Activated naive CD4-positive, alpha-beta T cell treated with anti-CD3 and anti-CD28 coated beads, Interleukin-2, amount 50 U/mL, for 16 hours (primary cell): ENCODE measurements at places on chromosomes 6 and 20.

DNA sequence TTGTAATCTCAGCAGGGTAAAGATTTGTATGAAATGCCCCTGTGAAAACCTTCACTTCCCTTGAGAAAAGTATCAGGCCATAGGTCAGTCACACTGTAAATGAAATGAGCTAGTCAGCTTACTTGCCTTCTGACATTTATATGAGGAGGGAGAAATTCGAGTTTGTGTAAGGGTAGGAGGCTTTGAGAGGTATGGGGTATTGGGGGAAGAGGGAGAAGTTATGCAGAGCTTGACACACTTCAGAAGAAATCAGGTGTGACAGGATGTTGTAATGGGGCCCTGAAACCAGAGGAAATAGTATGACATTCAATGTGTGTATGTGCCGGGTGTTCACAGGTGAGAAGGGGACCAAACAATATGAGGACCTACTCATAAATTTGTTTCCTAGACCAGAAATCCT is 64.2 kb upstream of the CCN6 start:
- no peak for DNase-seq

- DNase-seq: no peak
Measured at GRCh38 chr20:25071734-25072133, 10.2 kb downstream of the VSX1 start.

DNA sequence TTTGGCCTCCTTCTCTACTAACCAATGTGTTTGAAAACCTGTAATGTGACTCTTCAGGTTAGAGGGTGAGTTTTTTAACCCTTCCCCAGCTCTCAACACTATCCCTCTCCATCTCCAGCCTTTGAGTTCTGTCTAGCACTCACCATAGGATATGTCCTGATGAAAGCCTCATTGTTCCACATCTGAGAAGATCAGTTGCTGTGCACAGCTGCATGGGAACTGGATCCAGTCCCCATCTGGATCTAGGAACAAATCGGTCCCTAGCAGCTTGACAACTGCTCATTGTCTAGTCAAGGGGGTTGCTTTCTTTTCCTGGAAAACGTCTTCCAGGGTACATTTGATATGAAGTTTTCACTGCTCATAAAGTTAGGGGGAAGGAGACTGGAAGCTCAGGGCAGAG is 45.4 kb upstream of the AGPAT4 start:
- DNase-seq: no peak

DNA sequence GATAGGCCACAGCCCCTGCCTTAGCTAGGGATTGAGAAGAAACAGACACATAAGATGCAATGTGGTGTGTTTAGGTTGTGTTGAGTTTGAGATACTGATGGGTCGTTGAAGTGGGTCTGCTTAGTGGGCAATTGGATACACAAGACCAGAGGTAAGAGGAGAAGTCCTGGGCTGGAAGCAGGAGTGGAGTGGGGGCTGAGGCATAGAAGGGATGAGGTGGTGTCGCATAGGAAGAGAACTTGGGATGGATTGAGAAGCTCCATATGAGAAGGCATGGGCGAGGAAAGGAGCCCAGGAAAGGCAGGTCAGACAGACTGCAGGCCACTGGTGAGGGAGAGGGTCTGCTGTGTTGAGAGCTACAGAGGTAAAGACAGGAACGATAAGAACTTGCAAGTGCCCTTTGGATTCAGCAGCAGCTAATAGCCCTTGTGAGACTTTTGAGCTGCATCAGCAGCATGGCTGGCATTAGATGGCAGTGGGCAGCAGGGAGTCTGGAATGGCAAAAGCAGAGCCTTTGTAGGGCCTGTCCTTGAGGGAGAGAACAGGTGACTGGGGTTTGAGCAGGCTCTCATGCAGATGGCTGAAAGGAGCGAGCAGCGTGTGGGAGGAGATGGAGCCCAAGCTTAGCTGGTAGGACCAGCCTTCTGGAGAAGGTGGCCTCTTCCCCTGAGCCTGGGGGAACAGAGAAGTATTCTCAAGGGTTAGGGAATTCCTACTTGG is 33.2 kb downstream of the PLCG1 start:
- DNase-seq: peak; percentile 4

GRCh38 chr6:46715141-46715540 is 20.0 kb downstream of the PLA2G7 start:
- no peak for DNase-seq
